ENCODE measurements at places on chromosomes 16 and 17. TPM values are rescaled to one million over a fixed set of nuclear protein-coding genes. Genes with fewer than 3 reads are reported as not detected.
A peak's percentile ranks its signal among the peaks of the same experiment; 100 is the strongest.

DNA sequence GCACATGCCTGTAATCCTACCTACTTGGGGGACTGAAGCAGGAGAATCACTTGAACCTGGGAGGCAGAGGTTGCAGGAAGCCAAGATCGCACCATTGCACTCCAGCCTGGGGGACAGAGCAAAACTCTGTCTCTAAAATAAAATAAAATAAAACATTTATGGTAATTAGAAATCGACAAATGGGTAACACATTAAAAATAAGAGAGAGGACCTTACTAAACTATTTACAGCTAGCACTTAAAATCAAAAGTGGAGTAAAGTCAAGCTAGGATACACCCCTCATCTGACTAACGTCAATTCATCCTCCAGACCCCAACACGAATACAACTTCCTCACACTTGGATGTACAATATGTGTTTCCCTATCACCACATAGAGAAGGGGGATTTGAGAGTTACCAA lies 27.8 kb upstream of the RHOT1 start:
- no peak for DNase-seq

The CENPV gene
- total RNA-seq = 38.8 TPM

- DNase-seq = no peak
Observed at GRCh38 chr17:67479148-67479547, 102.1 kb downstream of the PITPNC1 start.

DNA sequence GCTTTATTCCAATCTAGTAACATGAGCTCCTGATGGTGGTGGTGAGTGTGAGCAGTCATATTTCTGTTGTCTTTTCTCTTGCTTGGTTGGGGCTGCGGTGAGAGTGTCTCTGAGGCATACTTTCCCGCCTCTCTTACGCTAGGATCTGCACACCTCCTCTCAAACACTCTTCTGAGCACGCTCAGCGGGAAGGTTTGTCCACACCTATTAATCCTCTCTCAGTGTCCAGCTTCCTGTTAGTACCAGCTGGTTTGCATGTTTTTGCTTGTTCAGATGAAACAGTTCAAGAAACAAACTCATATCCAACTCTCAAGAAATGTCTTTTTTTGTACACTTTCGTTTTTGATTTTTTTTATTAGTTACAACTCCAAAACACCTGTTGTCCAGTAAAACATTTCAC lies 89.5 kb downstream of the CCDC182 start:
- no peak for DNase-seq

DNA sequence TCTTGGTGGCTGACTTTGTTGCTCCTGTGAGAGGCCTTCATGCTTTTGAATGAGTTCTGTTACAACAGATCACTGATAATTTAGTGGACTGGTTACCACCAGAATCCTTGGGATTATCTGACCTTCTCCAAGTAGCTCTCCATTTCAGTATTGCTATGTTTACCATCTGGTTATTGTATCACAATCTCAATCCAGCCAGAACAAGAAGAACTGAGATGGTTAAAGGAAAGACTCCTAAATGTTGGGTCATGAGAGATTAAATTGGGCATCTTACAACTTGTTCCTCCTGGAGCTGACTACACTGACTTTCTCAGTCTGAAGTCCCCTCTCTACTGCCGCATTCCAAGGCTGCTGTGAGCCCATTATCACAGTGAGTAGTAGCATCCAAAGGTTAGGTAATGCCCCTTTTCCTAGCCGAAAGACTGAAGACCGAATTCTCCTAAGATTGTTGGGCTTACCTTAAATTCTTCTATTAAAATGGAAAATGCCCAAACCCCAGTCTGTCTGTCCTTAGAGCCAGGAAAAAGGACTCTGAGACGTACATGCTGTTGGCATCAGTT lies 181.7 kb upstream of the TBX2 start:
- no peak for DNase-seq

The KRT222 gene
- total RNA-seq = 0.43 TPM

The ST6GALNAC2 gene
- total RNA-seq = not detected

- DNase-seq = peak; percentile 87
Observed at GRCh38 chr16:72877374-72878028, 170.4 kb downstream of the ZFHX3 start.

GRCh38 chr17:21539146-21539545 lies 153.2 kb upstream of the KCNJ18 start:
- peak; percentile 4 for DNase-seq

GRCh38 chr17:47738178-47738577 lies 5.1 kb downstream of the TBX21 start:
- DNase-seq = no peak

The VAT1 gene
- 413 TPM for total RNA-seq

DNA sequence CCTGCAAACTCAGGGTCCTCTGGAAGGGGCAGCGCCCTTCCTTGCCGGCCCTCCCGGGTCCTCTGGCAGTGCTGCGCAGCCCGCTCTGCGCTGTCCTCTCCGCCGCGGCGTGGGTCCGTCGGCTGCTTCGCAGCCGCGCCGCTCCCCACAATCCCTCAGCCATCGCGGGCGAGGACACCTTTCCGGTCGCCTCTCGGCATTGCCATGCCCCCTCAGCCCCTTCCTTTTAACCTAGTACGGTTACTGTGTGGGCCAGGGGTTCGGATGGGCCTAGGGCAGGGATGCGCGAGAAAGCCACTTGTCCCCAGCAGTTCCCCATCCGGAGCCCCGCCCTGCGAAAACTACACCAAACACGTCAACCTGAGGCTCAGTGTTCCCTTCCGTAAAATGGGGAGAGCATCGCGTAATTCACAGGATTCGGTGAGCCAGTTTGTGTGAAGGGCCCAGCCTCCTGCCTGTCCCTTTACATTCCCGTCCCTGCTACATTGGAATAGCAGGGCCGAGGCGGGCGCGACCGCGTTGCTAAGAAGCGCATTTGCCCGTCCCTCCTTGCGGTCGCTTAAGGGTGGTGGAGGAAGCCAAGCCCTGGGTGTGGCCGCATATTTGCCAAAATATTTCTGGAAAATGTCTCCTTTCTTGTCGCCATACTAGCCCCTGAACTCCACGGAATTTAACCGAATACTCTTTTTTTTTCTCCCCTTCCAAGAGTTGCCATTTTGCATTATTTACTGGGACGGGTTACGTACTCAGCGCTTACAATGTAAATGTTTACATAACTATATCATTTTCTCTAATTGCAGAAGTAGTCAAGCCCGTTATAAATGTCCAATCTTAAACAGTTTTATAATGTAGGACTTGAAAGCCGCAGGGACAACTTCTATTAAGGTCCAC lies 13.2 kb downstream of the COPZ2 start:
- DNase-seq = peak; percentile 48

DNA sequence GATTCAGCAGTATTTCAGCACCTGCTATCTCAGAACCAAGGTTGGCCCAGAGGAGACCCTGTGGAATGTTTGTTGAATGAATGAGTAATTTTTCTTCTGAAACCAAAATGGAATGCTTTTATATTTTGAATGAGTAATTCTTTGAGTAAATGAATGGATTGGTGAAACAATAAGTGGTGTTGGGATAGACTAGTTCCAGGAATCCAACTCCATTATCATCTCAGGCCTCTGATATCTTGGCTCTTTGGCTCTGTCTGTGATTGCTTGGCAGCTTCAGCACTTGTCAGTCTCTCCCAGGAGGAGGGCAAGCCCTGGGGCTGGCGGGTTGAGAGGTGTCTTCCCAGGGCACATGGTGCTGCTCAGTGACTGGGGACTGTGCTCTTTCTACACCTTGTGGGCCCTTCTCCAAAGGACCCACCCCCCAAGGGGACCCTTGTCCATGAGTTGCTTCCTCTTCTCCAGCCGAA lies 284.4 kb upstream of the FOXF1 start:
- peak; percentile 41 for DNase-seq

The ZNF750 gene
- total RNA-seq = 0.34 TPM

- peak; percentile 57 for DNase-seq
Observed at GRCh38 chr16:53892155-53892554, 188.2 kb downstream of the FTO start.

DNA sequence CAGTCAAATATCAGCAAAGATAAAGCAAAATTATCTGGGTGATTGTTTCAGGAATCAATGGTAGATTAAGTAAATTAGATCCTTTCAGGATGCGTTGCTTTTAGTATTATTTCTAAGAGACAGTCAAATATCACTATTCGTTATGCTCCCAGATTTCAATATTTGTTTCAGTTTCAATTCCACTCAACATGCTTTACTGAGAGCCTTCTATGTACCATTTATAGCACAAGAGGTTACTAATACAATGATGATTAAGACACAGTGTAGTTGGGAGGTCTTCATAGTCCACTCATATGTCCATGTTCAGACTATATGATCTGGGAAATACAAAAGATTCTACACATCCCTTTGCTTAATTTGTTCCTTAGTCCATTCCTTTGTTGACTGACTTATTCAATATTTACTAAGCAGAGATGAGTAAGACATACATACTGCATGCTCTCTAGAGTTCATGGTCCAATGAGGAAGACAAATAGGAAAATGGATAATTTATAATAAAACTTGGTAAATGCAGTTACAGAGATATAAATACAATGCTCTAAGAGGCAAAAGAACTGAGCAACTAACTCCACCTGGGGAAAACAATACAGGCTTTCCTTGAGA lies 88.2 kb upstream of the NOG start:
- DNase-seq = no peak

DNA sequence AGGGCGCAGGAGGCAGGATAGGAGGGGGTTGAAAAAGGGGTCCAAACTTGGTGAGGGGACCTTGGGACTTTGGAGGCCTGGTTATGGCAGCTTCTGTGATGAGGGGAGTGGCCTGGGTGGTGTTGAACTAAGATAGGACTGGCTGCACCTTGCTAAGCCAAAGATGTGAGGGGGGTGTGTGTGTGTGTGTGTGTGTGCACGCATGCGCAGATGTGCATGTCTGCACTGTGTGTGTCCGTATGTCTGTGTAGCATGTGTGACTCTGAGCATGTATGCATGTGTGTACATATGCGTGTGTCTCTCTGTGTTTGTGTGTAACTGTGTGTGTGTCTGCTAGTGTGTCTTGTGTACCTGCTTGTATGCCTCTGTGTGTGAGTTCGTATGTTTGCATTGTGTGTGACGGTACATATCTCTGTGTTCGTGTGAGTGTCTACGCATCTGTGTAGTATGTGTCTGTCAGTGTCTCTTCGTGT lies 4.1 kb downstream of the SLC16A5 start:
- no peak for DNase-seq

- DNase-seq = no peak
Observed at GRCh38 chr17:74012465-74012864, 191.0 kb upstream of the RPL38 start.

The NF1 gene
- total RNA-seq = 53.7 TPM

- DNase-seq = no peak
Observed at GRCh38 chr16:1729026-1729425, 23.0 kb downstream of the MAPK8IP3 start.

DNA sequence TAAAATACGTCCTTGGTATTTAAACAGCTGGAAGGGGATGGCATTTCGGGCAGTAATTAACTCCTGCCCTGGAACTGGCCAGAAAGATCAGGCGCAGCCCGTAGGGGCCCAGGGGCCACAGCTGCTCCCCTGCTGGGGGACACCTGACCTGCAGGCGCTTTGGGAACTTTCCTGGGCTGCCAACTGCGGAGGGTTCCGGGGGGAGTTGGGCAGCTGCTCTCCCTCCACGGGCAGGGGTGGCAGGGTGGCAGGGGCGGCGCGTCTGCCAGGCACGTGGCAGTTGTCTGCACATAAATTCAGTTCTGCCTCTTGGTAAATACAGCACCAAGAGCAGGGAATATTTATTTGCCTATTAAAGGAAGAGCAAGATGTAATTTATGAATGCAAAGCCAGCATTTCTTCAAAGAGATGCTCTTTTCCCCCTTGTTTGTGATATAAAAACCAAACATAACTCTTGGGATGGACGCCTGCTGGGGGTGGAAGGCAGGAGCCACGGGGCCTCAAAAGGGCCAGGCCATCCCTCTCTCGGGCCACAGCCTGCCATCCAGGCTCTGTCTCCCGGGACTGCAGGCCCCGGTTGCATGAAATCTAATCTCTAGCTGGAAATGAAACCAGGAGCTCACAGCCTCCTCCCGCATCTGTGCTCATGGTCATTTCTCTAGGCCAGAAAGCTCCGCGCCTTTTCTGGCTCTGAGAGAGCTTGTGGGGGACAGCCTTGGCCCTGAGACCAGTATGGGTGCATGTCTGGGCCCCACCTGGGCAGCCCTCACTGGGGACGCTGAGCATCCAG lies 29.9 kb upstream of the CHMP6 start:
- no peak for DNase-seq

DNA sequence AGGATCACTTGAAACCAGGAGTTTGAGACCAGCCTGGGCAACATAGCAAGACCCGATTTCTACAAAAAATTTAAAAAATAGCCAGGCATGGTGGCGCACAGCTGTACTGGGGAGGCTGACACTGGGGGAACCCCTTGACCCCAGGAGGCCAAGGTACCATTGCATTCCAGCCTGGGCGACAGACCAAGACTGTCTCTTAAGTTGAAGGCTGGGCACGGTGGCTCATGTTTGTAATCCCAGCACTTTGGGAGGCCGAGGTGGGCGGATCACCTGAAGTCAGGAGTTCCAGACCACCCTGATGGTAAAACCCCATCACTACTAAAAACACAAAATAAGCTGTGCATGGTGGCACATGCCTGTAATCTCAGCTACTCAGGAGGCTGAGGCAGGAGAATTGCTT lies 74.9 kb downstream of the LITAF start:
- DNase-seq = no peak

DNA sequence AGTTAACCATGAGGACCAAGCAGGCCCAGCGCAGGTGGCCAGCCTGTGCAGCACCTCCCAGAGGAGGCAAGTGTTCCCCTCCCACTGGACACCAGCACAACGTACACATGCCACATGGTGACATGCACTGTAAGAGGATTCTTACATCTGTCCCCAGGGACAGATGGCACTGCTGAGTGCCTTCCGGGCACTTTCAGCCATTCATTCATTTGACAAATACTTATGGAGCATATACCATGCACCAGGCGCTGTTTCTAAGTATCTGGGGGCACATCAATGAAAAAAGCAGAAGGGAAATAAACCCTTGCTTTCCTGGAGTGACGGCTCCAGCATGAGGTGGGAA lies 79.6 kb downstream of the GAS7 start:
- no peak for DNase-seq

GRCh38 chr17:20191056-20191455 lies 181.9 kb downstream of the SPECC1 start:
- peak; percentile 96 for DNase-seq
